ENCODE measurements at places on chromosomes 3 and 15.

- no peak for DNase-seq
Observed at GRCh38 chr3:140376136-140376889, 301.6 kb upstream of the TRIM42 start.

GRCh38 chr15:31069360-31070000 is 32.0 kb downstream of the TRPM1 start:
- DNase-seq = no peak

GRCh38 chr15:100341239-100341749 is 481 bp downstream of the ADAMTS17 start:
- DNase-seq = no peak

DNA sequence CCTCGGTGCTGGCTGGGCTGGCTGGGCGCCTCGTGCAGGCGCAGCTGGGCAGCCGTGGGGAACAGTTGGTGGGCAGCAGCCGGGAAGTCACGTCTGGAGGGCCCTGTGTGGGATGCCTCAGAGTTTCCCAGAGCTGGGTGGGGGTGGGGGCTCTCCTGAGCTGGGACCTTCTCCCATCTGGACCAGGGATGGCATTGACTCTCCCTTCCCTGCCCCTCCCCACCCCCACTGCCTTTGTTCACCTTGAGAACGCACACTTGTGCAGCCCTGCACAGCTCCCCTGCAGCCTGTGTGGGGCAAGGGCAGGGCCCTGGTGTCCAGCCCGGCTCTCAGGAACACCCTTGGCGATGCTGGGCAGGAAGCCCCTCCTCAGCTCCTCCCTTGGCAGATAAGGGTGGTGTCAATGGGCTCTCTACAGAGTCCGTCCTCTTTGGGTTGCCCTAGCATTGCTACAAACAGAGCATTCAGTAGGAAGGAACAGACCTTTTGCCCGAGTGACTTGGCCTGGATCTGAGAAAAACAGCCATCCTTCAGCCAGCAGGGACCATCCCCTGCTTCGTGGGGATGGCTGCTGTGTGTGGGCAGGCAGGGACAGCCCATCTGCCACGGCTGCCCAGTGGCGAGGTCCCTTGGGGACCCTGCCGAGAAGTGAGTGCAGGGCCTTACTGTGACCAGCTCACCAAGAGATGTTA is 25.5 kb upstream of the KLF13 start:
- no peak for DNase-seq

DNA sequence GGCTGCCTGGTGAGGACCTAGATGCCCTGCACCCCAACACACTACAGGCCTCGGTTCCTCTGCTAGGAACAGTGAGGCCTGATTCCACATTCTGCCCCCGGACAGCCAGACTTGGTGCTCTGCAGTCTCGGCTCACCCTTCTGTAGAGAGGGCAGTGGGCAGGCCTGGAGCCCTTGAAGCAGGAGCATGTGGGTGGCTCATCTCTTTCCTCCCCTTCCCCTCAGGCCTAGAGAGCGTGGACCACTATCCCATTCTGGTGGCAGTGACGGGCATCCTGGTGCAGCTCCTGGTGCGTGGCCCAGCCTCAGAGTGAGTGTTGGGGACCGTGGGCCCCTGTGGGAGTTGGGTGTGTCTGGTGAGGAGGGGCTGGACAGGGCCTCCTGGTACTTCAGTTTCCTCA is 3.3 kb downstream of the AMIGO3 start:
- no peak for DNase-seq

DNA sequence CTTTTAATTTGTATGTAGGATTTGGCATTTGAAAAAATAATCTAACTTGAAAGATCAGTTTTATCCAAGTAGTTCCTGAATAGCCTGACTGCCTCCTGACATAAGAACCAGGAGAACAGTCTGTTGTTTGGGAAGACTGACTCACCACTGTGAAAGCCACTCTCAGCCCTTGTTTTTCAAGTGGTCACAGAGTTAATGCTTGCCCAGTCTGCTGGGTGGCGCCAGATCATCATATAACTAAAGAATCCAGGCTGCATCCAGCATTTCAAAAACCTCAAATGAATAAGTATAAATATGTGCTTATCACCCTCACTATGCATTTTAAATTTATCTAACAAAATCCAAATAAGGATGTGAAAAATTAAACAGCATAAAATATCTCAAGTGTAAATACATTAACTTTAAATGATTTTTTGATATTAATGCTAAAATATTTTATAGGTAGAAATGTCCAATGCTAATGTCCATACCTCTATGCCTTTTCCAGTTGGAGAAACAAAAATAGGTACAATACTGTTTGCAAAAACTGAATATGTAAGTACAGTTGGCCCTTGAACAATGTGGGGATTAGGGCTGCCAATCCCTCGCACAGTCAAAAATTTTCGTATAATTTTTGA is 26.9 kb upstream of the ZBBX start:
- no peak for DNase-seq

DNA sequence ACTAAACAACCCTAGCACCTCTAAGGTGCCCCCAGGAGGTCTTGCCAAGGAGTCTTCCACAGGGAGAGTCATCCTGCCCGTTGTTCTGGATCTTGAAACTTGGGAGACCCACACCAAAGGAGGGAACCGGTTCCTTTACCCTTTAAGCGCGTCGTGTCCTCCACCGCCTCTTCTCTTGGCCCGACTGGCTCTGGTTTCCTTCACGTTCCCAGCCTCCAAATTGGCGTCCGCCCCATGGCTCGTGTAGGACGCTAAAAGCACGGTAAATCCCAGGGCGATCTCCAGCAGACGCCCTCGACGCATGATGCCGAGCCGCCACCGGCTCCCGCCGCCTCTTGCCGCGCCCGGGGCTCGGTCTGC is 1.1 kb downstream of the FBN1 start:
- no peak for DNase-seq

DNA sequence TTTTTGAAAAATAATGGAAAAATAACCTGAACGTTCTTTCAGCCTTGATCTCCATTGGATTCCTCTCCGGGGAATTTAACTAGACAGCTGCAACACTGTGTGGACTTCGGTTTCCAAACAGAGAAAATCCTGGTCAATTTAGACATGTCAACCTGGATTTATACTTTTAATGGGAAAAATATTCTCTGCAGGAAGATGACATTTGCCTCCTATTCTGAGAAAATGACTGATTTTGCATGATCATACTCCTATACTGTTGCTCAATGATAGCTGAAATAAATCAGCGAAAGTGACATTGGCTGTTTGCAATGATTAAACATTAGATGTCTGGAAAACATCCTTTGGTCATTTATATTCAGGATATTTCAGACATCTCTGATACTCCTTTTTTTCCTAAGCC is 94.8 kb downstream of the GABRG3 start:
- DNase-seq = no peak

- DNase-seq = no peak
Observed at GRCh38 chr3:55588146-55588765, 101.2 kb upstream of the WNT5A start.
